ENCODE measurements at places on chromosomes 1 and 21. TPM values are rescaled to one million over a fixed set of nuclear protein-coding genes. Genes with fewer than 3 reads are reported as not detected.

GRCh38 chr1:179296356-179297104, 2.9 kb downstream of the SOAT1 start:
- DNase-seq: no peak

DNA sequence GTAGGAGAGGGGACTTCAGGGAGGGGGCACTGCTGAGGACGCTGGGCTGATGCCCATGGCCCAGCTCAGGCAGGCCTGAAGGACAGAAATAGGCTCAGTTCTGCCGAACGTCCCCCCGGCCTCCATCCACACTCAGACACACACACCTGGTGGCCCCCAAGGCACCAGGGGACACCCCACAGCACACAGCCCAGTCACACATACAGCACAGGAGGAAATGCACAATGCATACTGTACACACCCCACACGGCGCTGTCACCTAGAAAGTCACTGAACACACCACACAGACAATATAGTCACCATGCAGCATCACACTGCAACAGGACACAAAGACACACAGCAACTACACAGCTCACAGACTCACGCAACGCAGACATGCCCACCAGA, 562 bp downstream of the SYTL1 start:
- no peak for DNase-seq

DNA sequence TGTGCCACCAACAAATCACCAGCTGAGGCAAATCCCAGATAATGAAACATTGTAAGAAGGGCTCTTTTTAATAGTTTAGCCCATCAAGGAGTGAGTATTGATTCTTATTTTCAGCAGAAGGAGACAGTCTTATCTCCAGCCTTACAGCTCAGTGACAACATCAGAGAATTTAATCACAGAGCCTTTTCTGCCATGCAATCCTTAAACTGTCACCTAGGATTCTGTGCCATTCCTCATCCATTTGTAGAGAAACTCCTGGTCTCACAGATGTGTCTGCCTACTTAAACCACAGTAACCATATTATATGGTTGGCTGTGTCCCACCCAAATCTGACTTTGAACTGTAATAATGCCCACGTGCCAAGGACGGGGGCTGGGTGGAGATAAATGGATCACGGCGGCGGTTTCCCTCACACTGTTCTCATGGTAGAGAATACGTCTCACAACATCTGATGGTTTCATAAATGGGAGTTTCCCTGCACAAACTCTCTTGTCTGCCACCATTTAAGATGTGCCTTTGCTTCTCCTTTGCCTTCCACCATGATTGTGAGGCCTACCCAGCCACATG, 217.7 kb downstream of the RERE start:
- no peak for DNase-seq

GRCh38 chr1:30444850-30445249, 278.5 kb downstream of the MATN1 start:
- DNase-seq: no peak

NMNAT2 gene
- polyA plus RNA-seq: 3.4 TPM

IFI16 gene
- 85.9 TPM for polyA plus RNA-seq

TIE1 gene
- 50.4 TPM for polyA plus RNA-seq

MYOC gene
- 0.08 TPM for polyA plus RNA-seq

- DNase-seq: no peak
Observed at GRCh38 chr1:88825721-88826120, 65.6 kb downstream of the GTF2B start.

DNA sequence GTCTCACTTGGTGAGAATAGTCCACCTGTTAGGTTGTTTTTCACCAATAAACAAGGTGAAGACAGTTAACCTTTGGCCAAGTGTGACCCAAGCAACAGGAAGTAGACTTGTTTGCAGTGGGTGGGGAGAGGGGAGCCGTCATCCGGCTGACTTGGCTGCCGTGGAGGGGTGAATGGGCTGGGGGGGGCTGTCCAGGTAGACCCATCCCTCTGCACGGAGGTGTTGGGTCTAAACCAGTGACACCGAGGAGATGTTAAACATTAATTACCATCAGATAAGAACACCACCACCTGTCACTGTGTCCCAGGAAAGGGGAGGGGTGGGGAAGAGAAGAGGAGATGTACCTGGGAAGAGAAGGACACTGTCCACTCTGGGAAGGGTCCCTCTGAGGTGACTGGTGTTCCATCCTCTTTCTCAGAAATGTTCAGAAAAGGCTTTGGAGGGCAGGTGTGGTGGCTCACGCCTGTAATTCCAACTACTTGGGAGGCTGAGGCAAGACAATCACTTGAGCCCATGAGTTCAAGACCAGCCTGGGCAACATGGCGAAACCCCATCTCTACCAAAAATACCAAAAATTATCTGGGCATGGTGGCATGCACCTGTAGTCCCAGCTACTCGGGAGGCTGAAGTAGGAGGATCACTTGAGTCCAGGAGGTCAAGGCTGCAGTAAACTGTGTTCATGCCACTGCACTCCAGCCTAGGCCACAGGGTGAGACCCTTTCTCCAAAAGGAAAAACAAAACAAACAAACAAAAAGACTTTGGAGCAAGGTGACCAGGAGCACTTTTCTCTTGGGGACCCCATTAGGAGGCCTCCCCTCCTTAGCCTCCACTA, 6.7 kb upstream of the MYOM3 start:
- DNase-seq: no peak

TNFRSF18 gene
- polyA plus RNA-seq: 0.29 TPM

DNA sequence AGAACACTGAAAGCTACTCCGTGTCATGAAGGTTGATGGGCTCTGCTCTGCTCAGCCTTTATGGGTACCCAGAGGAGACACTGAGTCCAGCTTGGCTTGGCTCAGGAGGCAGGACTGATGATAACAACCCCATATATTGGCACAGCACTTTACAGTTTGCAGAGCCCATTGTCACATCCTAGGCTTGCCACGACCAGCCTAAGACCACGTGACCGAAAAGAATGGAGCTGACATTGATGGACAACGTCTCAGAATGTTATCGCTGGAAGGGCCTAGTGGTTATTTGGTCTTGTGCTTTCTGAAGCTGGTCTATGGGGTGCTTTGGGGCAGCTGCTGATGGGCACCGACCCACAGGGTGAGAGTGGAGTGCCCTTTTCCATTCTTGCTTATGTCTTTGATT, 72.9 kb upstream of the RUNX3 start:
- no peak for DNase-seq

HPDL gene
- polyA plus RNA-seq: 2.9 TPM

- DNase-seq: no peak
Observed at GRCh38 chr1:83530506-83530905, 468.4 kb downstream of the TTLL7 start.

DNA sequence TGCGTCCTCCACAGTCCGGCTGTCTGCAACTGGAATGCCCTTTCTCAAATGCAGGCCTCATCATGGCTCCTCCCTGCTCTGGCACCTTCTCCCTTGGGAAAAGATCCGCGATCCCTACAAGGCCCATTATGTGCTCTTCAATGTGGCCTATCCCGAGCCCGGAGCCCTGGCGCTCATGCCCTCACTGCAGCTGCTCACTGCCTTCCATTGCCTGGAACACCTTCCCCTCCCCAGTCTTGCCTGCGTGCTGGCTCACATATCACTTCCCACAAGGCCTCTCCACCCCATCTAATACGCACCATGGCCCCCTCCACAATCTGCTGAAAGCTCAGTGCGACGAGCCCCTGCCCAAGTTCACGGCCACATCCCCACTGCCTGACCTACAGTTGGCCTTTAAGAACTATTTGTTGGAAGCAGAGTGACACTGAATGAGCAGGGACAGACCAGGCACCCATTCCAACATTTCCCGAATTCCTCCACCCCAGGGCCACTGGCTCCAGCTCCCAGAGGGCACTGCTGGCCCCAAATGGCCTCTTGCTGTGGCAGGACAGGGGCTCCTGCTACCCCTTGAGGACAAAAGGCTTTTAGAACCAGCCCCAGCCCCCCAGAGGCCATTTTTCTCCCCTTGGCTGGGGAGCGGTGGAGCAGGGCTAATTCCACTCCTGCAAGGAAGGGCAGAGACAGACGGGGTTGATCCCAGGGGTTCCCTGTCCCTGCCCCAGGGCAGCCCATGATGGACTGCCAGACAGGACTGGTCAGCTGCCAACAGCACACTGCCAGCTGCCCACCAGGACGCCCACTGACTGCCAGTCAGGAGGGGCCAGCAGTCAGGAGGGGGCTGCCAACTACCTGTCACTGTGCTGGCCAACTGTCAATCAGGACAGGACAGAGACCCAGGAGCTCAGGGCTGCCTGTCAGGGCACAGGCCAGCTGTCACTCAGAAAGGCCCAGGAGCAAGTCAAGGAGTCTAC, 64.8 kb downstream of the DHRS3 start:
- no peak for DNase-seq

DNA sequence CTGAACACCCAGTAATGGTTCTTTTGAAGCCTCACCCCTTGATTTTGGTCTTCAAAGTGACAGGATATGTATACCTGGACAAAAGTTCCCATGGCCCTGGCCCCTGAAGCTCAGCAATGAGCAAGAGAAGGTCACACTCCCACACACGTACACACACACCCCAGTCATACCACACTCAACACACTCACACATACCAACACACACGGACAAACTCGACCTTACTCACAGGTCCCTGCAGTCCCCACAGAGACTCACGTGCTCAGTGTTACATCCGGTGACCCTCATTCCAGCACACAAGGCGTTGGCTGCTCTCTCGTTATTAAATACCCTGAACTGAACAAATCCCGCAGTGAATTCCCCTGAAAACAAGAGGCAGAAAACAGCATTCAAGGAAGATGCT, 5.9 kb downstream of the ITLN1 start:
- no peak for DNase-seq

GRCh38 chr1:180927841-180928240, 15.1 kb downstream of the KIAA1614 start:
- DNase-seq: no peak

TFF2 gene
- polyA plus RNA-seq: not detected

DNA sequence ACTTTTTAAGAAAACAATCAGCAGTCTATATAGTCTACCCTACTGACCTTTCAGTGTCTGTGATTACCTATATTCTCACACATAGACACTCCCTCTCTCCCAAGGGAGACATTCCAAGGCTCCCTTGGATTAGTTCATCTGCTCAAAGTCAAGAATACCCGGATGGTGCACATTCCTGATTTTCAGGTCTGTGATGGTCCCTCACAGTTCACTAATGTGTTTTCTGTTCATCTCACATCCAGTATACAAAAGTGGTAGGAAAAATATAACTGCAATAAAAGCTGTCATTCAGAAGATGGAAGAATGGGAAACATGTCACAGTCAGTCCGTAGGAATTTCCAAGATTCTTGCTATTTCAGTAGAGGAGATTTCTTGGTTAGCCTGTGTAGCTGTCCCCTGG, 224.1 kb upstream of the CACYBP start:
- no peak for DNase-seq

RSPO1 gene
- 6.1 TPM for polyA plus RNA-seq

KRTAP13-2 gene
- not detected for polyA plus RNA-seq

DNA sequence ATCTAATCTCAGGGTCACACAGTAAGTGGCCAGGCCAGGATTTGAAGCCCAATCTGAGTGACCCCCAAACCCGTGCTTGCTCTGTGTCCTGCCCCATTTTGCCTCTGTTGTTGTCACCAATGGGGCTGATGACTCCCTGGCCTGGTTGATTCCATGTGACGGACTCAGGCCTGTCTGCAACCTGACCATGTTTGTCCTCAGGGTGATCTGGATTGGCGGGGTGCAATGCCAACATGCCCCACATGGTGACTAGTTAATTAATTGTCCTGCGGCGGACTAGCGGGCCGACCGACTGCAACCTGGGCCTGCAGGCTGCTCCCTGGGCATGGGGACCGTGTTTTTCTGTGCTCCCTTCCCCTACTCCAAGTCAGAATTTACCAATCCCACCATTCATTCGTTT, 256.3 kb downstream of the MATN1 start:
- DNase-seq: no peak

DNA sequence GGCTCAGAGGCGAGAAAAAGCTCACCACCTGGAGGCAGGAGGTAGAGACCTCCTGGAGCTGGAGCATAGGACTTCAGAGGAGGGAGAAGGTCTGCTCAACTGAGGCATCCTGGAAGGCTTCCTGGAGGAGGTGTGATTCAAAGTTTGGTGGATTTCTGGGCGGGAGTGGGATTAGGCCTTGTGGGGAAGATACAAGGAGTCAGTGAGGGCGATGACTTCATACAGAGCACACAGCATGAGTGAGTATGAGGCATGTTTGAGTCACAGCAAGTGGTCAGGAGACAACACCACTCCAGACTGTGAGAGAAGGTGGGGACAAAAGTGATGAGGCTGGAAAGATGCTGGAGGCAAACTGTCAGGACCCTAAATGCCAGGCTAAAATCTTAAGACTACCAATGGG, 77.6 kb downstream of the MATN1 start:
- no peak for DNase-seq

DMRTA2 gene
- polyA plus RNA-seq: not detected

DNA sequence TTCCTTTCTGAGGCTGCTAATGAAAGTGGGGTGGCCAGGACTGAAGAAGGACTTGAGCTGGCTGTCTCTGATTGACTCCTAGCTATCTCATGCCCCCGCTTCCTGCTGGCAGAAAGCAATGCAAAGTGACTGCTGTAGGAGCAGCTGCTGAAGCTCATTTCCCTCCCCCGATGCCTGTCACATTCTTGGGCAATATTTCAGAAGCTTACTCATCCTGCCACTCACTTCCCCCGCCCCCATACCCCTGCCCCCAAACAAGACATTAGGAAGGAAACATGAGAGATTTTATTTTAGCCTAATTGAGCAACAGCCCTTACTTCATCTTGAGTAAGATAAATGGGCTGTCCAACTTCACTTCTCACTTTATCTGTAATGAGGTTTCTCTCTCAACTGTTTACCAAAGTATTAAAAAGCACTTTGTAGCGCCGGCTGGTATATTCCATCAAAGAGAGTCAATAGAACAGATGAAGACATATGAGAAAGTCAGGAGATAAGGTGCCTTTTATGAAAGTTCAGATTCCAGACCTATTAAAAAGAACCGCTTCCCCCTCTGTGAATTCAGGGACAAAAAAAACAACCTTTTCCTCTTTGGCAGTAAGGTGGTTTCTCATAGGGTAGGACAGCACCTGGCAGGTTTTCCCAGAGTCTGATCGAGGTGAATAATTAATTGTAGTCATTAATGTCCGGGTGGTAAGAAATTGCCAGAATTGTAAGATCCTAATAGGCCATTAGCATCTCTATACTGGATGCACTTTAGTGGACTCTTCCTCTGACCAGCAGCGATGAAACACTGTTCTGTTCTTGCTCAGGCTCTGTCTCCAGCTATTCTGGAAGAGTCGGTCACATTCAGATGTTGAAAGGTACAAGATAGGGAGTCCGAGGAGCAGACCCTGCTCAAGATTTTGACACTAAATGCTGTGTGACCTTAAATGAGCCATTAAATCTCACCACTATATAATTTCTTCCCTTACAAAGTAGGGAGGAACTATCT, 70.2 kb downstream of the SH3GLB1 start:
- peak; percentile 53 for DNase-seq
